ENCODE measurements at places on chromosomes 6 and 20.

DNA sequence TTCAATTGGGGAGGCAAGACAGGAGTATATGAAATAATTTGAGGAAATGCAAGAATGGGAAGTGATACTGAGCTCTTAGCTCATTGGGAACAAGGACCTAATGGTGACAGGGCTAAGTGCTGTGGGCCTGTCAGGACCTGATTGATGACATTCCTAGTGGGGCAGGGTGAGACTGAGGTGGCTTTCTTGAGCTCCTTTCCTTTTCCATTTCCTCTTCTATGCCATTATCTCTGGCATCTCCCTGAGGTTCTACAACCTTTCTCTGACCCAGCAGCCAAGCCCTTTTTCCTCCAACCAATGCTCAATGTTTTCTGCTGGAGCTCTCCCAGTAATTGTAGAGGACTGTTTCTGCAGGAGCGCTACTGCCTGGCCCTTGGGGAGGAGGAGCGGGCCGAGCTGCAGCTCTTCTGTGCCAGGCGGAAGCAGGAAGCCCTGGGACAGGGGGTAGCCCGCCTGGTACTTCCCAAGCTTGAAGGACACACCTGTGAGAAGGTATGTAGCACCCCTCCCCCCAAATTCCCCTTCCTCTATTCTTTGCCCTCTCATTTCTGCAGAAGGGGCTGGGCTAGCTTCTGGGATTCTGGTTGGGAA is 2.8 kb upstream of the TOMM6 start:
- DNase-seq: no peak

DNA sequence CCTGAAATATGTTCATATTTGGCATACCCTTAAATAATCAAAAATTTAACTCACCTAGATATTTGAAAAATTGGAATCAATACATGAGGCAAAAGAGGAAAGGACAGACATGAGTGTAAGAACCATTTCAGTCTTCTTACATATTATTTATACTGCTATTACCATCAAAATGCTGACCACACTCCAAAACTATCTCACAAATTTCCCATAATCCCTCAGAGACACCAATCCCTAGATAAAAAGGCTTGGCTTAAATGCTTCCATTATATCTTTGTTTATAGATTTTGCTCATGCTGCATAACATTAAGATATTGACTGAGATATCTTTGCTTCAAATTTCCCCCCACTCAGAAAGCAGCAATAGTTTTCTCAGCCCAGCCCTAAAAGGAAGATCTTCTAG is 11.7 kb upstream of the NT5DC1 start:
- no peak for DNase-seq

DNA sequence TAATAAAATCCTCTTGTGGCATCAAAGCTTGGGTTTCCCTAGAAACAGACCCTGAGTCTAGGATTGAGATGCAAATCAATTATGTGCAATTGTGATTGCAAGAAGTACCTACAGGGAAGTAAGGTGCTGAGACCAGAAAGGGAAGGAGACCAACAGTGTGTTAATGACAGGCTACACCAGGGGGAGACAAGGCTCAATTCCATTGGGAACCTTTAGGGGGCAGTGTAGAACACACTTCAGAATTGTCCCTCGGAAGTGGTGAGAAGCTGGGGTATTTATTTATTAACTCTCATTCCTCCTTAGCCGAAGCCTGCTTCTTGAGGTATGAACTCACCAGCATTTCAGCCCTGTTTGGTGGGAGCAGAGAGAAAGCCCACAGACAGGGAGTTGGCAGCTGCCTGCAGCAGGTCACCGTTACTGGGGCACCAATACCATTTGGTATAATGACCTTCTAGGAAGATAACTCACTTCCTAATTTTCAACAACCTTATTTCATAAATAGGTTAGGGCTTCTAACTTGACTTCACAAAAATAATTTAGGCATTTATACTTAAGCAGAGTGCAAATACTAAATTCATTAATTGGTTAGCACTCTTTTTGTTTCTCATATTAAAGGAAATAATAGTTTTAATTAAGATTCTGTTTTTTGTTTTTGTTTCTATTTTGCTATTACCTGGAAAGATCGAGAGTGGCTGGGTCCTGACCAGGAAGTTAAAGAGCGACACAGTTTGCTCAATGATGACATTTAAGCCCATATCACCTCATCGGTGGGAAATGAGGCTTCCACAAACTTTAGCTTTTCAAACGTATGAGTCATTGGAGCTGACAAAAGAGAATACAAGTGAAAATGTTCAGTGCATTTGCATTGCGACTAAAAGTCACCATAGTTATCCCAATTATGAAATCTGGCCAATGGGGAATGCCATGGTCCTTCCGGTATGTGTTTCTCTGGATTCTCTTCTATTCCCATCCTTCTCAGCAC is 94.8 kb downstream of the BTBD3 start:
- no peak for DNase-seq

DNA sequence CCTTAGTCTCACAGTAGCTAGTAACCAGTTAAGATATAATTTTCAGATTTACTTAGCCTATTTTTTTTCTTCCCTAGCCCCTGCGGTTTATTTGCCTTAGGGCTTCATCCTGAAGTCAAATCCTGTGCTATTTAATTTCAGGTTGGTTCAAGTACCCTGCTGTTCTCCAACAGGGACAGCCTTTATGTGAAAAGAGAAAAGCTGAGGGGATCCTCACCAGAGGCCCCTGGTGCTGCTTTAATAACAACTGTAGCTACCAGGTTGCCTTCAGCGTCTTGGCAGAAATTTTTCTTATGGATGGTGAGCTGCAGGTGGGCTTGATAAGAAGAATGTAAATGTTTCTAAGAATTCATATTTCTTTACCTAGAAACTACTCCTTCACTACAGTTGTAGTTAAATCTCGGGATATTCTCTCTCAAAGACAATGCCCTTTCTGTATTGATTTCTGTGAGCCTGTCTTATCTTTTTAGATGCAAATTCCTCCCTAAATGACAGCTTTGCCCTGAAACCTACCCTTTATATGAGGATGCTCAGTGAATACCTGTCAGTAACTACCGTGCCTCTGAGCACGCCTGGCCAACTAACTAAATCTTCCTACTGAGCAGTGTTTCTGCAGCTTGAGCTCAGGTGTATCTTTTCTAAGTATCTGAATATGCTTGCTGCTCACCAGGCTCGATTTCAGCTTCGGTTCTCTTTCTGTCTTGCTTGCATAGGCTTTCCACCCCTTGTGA is 320.5 kb downstream of the MMUT start:
- no peak for DNase-seq

GRCh38 chr20:49832632-49833327 is 20.2 kb downstream of the SLC9A8 start:
- no peak for DNase-seq

- no peak for DNase-seq
Observed at GRCh38 chr6:107699254-107699653, 124.9 kb downstream of the SCML4 start.

DNA sequence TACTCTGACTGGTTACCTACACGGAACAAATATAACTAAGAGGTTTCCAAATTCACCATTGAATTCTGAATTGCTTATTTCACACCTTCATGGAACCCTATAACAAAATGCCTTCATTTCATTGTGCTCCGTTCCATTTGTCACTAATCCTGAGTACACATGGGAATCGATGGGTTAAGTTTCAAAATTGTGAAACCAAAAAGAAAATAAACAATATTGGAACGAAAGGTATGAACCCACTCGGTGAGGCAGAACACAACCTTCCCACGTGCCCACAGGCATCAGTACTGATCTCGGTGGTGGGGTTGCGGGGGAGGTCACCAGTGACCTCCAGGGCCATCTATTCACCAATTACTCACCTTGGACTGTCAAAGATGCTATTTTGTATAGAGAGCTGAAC is 34.0 kb downstream of the PLAGL1 start:
- DNase-seq: no peak

DNA sequence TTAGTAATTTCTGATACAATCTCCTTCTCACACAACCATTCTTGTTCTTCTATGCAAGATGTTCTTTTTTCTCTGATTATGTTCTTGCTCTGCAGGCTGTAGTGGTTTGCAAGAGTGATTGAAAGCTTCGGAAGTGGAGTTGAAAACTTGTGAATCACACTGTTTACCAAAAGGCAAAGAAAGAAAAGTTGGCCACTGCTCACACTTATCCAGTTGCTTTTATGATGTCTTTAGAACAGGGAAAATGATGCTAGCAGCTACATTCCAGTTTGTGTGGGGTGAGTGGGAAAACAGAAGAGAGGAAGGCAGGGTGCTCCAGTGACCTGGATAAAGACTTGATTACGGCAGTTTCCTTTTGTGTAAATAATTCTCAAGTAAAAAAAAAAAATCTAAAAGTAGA is 583.3 kb downstream of the TENT5A start:
- DNase-seq: no peak

DNA sequence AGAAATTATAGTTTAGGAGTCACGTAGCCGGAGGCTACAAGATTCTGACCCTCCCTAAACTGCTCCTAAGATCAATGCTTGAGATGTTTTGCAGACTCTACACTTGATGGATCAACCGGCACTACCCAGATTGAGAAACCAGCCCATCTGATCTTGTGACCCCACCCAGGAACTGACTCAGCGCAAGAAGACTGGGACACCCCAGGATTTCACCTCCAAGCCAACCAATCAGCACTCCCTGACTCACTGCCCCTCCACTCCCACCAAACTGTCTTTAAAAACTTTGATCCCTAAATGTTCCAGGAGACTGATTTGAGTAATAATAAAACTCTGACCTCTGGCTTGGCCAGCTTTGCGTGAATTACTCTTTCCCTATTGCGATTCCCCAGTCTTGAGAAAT is 99.8 kb downstream of the OPRM1 start:
- no peak for DNase-seq

DNA sequence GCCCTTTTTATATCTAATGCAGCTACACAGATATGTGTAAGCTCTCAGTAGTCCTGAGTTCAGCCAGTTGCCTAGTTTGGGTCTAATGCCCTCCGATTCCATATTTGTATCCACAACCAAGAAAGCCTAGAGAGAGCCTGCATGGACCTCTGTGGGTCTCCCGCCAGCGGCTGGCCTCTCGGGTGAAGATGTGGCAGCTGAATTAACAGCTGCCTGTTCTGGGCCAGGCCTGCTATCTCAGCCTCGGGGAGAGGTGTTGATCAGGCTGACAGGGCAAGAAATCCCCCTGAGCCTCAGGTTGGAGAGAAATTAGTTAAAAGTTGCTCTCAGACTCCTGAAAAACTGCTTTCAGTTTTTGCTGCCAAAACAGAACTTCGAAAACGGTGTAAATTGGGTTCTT is 19.8 kb downstream of the PTK7 start:
- no peak for DNase-seq

GRCh38 chr6:163182696-163183095 is 231.8 kb upstream of the QKI start:
- DNase-seq: no peak

GRCh38 chr6:14231501-14232280 is 114.1 kb downstream of the CD83 start:
- no peak for DNase-seq

DNA sequence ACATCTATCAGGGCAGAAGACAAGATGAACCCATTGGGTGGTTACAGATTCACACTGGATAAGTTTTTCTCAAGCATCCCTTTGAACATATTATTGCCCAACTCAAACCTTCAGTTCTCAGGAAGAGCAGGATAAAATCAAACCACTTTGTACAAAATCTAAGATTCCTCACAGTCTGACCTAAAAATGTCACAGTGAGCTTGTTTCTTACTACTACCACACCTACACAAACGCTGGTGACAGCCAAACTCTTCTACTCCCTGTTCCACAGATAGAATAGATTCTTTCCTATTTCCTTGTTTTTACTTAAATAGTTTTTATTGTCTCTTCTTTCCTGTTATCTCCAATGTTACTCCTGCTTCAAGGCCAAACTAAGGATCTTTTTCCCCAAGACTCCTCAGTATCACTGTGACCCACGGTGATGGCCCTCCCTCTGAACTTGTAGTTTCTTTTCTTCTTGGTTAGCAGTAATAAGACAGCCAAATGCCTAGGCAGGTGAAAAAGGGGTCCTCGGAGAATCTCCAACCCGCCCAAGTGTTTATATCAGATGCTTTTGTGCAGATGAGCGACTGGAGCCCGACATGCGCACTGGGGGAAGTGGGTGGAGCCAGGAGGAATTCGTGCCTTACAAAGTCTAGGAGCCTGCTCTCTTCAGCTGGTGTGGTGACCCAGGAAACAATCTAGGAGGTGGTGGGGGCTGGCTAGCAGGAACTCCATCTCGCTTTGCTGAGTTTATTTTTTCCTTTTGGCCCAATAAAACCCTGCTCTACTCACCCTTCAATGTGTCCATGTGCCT is 53.4 kb downstream of the SEL1L2 start:
- DNase-seq: no peak

- no peak for DNase-seq
Observed at GRCh38 chr6:116118608-116119007, 7.3 kb downstream of the COL10A1 start.

GRCh38 chr6:8844968-8845367 is 409.6 kb upstream of the SLC35B3 start:
- DNase-seq: no peak

GRCh38 chr20:44733341-44734069 is 12.2 kb upstream of the KCNK15 start:
- DNase-seq: no peak

DNA sequence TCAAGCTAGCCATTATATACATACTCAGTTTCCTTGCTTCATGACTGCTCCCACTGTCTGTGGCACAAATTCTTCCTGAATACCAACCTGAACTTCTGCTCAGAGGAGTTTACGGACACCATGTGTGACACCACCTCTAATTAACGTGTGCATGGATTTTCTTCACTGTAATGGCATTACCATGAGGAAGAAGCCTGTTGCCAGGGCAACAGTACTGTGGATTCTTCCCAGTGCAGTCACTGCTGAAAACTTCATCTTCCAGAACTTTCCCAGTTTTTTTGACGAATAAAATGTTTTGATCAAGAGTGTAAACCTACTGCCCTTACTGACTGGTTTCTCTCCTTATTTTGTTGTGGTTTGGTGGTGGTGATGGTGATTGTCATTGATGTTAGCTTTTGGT is 444.3 kb upstream of the NRSN1 start:
- DNase-seq: no peak

DNA sequence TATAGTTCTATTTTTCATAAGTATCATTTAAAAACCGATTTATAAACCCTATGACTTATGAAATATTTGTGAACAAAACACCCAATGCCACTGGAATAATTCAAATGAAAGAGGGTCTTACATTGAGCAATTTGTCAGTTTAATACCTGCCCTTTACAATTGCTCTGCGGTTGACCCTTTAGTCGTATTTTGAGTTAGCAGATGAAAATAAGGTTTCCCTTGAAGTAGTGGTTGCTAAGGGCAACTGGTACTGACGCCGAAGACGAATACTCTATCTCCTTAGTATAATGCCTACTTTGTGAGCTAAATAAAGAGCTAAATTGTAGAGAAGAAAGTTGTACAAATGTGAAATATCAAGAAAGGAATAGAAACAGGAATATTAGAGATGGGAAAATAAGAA is 69.4 kb downstream of the KCNQ5 start:
- DNase-seq: no peak

GRCh38 chr6:170080828-170081371 is 210.0 kb downstream of the DLL1 start:
- no peak for DNase-seq

GRCh38 chr6:157438611-157439111 is 57.7 kb downstream of the ZDHHC14 start:
- no peak for DNase-seq
